RCC 7860 (cell line): ENCODE measurements at places on chromosomes 16 and 17.

DNA sequence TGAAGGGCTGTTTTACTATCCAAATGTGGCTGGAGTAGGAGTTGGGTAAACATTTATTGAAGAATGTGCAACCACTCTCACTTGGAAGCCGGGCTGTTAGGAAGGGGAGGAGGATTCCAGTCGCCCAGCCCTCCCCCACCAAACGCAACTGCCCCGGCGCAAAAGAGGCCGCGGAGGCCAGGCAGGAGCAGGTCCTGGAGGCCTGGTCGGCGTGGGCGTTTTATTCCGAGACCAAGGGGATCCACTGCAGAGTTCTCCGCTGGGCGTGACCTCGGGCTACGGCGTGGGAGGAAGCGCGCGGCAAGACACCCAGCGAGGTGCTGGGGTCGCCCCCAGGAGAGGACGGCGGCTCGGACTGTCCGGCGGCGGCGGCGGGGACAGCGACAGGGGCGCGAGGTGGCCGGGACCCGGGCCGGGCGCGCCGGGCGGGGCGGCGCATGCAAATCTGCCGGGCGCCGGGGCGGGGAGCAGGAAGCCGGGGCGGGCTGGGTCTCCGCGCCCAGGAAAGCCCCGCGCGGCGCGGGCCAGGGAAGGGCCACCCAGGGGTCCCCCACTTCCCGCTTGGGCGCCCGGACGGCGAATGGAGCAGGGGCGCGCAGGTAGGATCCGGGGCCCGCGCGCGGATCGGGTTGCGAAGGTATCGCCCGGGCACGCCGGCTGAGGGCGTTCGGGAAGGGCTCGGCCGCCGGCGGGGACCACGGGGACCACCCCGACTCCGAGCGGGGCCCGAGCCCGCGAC, at the start of gene IL4R:
TSS of gene IL4R (plus strand) at position 553 of the 739 bp plus-strand sequence. CDS start 26,230 bp downstream, outside the sequence.
- peak; percentile 74 for DNase-seq

- DNase-seq: no peak
These were observed 1.9 kb upstream of the SALL1 start for GRCh38 chr16:51152691-51153576.

GRCh38 chr16:83789642-83790401, 18.0 kb upstream of the HSBP1 start:
- DNase-seq: no peak

- DNase-seq: peak; percentile 66
These were observed 192.4 kb downstream of the SEC14L1 start for GRCh38 chr17:77332981-77333685.

DNA sequence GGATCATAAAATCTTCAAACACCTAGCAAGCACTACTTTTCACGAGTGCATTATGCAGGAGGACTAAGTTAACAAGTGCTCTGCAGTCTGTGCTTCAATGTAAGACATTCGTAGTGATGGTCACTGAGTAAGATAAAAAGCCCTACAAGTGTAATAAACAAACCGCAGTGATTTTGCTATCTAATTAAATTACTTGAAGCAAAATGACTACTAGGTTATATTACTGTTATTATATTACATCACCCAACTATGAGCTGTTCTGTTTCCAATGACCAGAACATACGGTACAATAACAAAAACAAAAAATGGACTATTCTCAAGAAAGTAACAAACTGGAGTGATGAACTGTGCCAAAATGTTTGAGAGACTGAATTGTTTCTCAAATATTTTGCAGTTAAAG, 11.2 kb downstream of the KLHL10 start:
- DNase-seq: no peak

DNA sequence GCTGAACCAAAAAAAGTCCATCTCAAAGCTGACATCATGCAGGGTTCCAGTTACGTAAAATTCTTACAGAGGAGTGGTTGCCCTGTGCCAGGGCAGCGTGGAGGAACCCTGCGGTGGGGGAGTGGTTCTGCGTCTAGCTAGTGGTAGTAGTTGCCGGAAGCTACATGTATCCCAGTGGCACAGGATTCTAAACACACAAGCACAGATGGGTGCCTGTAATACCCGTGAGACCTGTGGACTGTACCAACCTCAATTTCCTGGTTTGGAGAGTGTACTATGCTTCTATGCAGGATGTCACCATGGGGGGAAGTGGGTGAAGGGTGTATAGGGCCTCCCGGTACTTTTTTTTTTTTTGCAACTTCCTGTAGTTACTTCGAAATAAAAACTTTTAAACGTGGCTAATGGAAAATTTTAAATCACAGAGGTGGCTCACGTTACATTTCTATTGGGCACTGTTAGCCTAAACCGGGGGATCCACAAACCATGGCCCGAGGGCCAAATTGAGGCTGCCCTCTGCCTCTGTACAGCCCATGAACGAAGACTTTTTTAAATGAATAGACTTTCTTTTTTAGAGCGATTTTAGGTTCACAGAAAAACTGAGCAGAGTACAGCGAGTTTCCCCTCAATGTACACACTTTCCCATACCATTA, 38.5 kb downstream of the TBC1D16 start:
- DNase-seq: no peak

GRCh38 chr17:57948169-57948554, 7.0 kb downstream of the CUEDC1 start:
- DNase-seq: no peak

DNA sequence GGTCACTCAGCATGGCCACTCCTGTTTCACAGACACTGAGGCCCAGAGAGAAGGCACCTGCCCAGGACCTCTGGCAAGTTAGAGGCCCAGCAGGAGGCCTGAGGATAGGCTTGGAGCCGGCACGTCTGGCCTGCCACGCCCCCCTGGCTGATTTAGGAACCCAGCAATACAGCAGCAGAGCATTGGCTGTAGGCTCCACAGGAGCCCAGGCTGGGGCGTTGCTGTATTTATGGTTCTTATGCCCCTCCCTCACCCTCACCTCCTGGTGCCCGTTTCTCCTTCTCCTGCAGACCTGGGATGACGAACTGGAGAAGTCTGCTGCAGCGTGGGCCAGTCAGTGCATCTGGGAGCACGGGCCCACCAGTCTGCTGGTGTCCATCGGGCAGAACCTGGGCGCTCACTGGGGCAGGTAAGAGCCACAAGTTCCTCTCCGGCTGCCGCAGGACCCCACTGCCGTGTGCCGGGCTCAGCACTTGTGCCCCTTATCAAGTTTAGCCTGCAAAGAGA, 25.8 kb downstream of the CRISPLD2 start:
- no peak for DNase-seq

DNA sequence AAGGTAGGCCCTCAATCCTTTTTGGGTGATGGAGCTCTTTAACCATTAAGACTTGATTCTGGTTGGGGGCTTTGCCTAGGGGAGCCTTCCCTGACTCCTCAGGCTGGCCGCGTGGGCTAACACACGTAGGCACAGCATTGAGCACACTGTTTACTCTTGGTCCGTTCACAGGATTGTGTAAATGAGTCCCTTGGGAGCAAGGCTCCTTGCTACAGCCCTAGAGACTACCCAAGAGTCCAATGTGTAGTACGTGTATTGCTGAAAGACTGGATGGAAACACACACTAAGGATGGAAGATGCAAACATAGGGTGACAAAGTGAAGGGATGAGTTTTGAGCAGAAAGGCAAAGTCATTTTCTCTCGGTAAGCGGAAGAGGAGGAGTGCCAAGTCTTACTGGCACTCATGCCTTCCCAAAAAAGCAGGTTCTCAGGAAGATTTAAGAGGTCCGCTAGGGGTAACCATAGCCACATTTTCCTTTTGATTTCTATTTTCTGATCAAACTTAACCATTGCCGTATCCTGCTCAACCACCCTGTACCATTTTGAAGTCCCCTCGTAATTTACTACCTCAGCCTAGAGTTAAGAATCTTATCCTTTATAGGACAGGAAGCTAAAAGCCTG, 911 bp upstream of the ITGA2B start:
- DNase-seq: no peak

DNA sequence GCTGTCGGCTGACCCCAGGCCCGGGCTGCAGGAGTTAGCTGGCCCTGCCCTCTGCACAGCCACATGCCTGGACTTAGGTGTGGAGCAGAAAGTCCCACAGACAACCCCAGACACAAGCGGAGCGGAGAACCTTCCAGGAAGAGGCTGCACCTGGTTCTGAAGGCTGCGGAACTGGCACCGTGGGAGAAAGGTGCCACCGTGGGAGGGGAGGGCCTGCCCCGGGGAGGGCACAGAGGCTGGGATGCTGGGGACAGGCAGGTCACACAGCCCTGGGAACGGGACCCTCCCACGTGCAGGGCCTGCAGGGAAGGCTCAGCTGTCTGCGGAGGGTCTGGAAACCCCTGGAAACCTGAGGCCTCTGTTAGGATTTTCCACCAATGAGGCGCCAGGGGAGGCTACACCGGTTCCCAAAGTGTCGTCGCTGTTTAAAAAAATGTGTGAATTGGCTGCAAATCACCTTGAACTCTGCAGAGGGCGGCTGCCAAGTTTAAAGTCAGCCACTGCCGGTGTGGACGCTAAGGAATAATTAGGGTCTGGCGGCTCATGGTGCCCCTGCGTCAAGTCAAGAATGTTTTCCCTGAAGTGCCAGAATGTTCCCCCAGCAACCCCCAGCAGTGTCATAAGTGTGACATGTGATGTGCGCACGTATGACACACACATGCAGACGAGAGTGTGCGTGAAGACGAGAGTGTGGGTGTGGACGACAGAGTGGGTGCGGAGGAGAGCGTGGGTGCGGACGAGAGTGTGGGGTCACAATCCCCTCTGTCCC, 50.9 kb upstream of the PABPN1L start:
- DNase-seq: no peak

DNA sequence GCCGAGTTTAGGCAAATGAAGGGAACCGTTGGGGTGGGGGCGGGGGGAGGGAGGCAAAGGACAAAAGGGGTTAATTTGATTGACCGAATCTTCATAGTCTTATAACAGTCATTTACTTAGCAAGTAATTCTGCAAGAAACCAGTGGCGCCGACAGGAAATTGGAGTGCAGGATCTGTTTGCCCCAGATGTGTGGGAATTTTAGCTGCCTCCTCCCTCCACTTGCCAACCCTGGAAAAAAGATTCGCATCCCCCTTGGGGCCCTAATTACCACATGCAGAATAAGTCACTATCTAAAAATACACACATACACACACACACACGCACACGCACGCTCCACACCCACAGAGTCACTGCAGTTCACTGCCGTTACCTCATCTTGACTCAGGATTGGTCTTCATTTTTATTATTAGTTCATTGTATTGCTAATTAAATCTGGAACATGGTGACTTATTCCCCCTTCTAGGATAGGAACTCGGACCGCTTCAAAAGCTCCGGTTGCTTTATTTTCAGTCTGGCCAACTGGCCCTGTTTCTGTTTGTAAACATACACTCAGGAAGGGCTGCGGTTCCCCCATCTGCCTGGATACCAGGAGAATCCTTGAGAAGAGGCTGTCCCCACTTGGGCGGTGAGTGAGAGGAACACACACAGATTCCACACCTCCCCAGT, 241.6 kb upstream of the SALL1 start:
- no peak for DNase-seq

DNA sequence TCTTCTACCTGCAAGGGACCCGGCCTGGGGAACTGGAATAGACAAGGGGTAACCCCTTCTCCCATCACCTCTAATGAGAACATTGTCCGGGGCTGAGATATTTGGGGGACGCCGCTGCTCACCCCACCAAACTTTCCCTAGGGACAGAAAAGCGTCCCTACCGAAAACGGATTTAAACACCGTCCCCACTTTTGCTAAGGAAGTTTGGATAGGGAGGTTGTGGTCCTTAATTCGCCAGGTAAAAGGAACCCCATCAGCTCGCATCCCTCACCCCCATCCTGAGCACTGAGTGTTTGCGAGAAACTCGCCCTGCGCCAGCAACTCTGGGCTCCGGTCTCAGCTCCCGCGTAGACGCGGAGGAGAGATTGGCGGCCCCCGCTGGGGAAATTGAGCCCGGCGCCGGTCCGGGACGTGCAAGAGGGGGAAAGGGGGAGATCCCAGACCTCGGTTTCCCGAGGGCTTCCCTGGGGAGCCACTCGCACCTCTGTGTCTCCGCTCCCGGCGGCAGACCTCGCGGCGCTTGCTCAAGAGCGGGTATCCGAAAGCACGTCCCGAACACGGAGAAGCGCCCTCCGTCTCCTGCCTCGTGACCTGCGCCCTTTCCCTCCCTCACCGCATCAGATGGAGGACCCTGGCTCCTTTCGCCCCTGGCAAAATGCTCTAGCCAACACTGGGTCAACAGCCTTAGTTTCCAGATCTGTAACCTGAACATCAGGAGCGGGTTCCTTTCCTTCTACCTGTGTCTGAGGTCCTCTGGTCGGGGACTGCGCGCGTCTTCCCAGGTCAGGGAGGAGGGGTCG, 3.1 kb upstream of the SOX9 start:
- no peak for DNase-seq

DNA sequence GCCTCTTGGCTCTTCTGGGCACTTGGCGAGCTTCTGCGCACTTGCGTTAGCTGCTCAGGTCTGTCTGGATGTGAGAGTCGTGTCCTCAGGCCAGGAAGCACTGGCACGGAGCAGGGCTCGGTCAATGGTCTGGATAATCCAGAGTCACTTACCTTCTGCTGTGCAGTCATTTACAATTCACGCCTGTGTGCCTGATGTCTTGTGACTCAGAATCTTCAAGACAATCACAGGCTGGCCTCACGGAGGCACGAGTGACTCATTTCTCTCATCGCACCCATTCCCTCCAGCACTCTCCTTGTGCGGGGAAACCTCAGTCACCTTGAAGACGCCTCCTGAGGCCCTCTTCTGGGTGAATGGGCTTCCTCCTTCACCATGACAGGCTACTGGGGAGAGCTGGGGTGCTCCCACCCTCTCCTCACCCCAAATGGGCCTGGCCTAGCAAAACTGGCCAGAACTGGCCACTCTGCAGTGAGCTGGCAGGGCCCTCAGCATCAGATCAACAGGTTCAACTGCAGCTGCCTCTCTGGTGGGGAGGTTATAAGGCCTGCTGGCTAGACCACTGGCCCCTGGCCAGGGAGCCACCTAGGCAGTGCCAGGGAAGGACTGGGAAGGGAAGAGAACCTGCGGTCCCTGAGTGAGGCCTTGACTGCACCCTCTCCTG, 1.9 kb upstream of the CAPN15 start:
- peak; percentile 95 for DNase-seq

GRCh38 chr16:79993629-79994209, 393.2 kb upstream of the MAF start:
- DNase-seq: no peak

GRCh38 chr17:72775919-72776318, 316.6 kb downstream of the SLC39A11 start:
- DNase-seq: no peak

- DNase-seq: no peak
These were observed 90.4 kb upstream of the PLEKHM1 start for GRCh38 chr17:45580924-45581323.

DNA sequence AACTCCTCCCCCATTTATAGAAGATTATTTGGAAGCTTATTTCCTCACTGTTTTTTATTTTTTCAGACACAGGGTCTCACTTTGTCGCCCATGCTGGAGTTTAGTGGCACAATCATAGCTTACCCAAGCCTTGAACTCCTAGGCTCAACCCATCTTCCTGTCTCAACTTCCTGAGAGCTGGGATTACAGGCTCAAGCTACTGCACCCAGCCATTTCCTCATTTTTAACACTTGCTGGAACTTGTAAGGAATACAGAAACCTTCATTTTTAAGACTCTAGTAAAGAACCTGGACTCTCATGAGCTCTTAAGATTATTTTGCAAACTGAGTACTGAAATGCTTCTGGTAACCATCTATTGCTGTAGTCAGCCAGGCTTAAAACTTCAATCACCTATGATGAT, 29.9 kb downstream of the KANSL1 start:
- no peak for DNase-seq
